ENCODE measurements at places on chromosomes 11 and 22.

- DNase-seq, result no peak
These were observed 9.1 kb downstream of the PIWIL4 start for GRCh38 chr11:94576306-94576705.

DNA sequence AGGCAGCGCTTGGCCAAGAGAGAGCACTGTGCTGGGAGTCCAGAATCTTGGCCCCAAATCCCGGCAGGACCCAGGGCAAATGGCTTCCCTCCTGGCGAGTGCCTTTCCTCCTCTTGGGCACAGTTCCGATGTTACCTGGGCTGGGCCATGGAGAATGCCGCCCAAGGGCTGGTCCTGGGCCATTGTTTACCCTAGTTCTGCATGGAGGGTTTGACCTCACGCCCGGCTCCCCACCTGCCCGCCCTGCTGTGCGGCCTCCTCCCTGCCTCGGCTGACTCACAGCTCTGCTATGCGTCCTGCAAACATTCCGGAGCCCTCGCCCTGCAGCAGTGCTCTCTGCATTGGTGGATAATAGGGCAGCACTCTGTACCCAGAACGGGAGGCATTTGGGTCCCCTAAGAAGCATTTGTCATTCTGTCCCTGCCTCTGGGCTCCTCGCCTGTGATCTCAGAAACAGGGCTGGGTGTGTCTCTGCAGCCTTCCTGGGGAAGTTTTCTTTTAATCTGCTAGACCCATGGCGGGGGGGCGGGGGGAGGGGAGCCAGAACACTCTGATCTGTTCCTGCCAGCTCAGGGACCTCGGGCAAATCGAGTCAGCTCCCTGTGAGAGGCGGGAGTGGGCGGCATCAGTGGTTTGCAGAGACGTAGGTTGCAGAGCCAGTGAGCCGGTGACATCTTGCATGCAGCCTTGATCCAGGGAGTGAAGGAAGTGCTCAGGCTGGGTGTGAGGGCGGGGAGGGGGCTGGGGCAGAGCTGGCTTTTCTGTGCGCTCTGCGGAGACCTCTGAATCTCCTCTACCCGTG, 32.9 kb upstream of the SMIM38 start:
- peak; percentile 73 for DNase-seq

DNA sequence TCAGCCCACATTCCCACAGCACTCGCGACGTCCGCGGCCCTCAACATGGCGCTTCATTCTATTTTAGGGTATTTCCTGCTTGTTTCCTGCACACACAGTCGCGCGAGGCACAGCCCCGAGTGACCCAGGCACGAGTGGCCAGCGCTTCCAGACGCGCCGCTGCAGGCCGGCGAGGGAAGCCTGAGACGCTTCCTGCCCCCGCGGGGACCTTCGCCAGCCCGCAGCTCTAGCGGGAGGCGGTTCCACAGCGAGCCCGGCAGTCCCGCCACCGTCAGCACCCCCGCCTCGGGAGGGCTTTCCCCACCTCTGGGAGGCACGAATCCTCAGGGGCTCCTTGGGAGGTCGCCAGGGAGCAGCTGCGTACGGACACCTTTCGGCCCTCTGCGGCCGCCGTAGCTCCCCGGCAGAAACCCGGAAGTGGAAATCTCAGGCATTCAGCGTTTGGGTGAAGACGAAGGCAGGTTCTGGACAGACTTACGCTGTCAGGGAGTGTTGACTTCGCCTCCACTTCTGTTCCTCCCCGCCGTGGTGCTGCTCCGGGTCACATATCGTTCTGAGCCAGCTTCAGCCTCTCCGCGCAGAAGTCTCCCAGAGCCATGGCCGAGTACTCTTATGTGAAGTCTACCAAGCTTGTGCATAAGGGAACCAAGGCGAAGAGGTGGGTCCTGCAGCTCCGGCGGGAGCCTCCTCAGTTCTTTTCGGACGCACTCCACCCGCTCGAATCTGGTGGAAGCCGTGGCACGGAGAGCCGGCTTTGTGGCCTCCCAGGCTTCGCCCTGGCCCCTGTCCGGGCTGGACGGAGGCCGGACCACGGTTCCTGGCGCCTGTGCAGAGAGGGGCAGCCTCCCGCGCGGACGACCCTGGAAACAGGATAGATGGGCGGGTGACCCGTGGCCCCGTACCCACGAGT, 2925.9 kb upstream of the OR11H1 start:
- DNase-seq, result no peak

DNA sequence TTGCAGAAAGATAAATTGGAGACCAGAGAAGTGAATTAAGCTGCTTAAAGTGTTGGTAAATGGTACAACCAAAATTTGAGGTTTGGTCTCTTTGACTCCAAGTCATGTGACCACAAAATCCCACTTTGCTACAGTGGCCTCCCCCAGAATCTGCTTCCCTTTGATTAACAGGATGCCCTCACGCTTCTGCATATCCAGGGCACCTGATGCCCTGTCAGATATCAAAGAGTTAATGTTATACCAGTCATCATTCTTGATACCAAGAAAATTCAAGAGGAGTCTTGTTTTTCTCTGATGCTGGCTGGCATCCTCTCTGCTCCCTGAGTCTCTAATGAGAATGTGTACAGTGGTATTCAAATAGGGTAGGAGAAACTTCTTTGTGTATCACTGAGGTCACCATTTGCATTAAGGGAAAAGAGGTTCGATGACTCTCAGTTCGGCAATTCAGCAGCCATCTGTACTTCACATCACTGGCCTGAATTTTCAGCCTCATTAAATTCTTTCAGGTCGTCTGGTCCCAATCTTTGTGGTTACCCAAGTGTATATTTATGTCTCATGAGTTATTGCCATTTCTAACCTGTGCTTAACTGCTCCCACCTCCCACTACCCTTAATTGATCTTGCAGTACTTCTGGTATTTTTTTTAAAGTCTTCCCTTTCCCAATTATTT, 73.9 kb downstream of the BDNF start:
- peak; percentile 37 for DNase-seq

DNA sequence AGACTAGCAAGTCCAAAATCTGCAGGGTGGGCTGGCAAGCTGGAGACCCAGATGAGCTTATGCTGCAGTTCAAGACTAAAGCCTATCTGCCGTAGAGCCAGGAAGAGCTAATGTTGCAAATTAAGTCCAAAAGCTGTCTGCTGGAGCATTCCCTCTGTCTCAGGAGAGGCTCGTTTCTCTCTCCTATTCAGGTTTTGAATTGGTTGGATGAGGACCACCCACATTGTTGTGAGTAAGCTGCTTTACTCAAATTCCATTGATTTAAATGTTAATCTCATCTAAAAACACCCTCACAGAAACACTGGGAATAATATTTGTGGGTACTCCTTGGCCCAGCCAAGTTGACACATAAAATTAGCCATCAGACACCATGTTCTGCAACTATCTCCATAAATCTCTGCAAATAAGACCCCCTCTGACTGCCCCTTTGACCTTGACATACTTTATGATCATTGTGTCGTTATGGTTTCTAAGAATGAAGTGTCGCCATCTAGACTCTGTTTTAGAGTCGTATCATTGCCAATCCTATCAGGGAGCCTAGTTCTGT, 16.8 kb upstream of the CUL5 start:
- no peak for DNase-seq

GRCh38 chr11:8262552-8263108, 1.0 kb downstream of the LMO1 start:
- DNase-seq, result peak; percentile 69

GRCh38 chr11:130420478-130421198, 7.8 kb downstream of the ADAMTS8 start:
- no peak for DNase-seq

DNA sequence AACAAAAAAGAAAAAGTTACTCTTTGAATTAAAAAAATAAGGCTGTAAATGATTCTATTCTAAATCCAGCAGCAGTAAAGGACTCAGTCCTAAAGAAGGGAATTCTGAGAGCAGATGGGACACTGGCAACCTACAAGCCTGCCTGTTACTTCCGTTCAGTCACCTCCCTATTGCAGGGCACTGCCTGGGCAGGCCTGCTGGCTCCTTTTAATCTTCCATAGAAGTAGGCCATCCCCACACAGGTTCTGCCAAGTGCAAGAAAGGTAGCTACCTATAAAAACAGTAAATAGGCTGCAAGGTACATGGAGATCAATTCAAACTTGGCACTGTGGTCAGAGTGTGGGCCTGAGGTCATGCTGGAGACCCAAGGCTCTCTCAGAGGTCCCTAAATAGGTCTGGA, 136.4 kb downstream of the TRIM44 start:
- no peak for DNase-seq

GRCh38 chr11:33449798-33450197, 192.6 kb downstream of the HIPK3 start:
- peak; percentile 88 for DNase-seq

DNA sequence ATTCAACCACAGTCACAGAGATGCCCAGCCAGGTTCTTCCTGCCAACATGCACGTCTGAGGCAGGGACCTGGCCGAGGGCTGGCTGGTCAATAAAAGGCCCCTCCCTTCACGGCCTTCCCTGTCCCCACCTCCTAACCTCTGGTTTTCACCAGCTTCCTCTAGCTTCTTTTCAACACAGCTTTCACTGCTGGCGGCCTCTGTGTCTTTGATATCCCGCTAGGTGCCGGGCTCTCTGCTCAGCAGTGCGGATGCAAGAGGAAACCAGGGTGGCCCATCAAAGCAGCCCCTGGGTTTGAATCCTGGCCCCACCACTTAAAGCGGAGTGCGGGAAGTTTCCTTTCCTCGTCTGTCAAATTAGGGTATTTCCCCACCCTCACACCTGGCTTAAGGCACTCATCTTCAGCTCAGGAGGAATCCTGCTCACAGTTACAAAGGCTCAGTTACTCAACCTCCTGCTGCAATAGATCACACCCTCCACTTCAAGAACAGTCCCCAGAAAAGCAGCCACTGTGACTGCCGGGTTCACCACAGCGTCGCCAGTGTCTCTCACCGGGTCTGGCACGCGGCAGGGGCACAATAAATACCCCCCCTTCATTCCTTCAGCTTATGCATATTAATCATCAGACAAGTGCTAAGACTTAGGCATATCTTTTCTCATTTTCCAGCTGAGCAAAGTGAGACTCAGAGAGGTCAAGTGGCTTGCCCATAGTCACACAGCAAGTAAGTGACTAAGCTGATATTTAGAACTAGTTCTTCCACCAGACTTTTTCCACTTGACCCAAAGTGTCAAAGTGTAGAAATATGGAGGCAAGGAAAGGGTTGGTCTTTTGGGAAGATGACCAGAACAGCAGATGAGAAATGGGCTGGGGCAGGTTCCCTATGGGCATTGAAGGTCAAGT, 45.7 kb downstream of the TXN2 start:
- DNase-seq, result no peak

DNA sequence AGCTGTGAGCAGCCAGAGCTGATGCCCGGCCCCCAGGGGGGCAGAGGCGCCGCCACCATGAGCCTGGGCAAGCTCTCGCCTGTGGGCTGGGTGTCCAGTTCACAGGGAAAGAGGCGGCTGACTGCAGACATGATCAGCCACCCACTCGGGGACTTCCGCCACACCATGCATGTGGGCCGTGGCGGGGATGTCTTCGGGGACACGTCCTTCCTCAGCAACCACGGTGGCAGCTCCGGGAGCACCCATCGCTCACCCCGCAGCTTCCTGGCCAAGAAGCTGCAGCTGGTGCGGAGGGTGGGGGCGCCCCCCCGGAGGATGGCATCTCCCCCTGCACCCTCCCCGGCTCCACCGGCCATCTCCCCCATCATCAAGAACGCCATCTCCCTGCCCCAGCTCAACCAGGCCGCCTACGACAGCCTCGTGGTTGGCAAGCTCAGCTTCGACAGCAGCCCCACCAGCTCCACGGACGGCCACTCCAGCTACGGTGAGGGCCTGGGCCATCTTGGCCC, 6.1 kb downstream of the CDC42EP1 start:
- no peak for DNase-seq

DNA sequence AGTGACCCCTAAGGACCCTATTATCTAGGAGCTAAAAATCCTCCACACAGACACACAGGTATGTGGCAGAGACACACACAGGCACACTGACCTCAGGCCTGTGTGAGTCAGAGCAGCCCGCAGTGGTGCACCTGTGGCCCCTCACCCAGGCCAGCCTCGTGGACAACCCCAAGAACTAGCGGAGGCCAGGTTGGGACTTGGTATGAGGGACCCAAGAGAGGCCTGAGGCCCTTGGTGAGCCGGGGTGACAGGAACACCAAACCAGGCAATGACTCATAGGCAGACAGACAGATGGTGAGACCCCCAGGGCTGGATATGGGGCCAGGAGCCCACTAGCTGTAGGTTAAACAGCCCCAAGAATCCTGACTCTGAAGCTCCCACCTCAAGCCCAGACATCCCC, 6.0 kb downstream of the CASTOR1 start:
- DNase-seq, result no peak

- DNase-seq, result no peak
These were observed 39.8 kb downstream of the MUC6 start for GRCh38 chr11:996681-997080.

DNA sequence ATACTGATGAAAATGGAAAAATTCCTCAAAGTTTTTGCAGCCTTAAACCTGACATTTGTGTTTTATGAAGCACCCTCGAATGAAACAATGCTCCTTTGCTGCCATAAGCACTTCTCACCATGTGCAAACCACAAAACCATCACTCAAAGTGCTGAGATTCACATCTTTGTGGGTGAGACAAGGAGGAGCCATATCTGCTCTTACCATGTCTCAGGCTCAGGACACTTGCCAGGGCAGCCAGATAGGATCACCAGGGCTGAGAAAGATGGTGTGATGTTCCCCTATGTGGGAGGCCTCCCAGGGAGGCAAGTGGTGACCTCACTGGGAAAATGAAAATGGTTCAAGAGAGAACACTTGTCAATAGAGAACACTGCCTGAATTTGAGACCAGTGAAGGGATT, 120.4 kb downstream of the CCDC34 start:
- peak; percentile 100 for DNase-seq

- DNase-seq, result peak; percentile 14
These were observed 83.5 kb upstream of the WNT7B start for GRCh38 chr22:46060292-46061123.

GRCh38 chr11:33515347-33515746, 185.3 kb downstream of the C11orf91 start:
- peak; percentile 56 for DNase-seq

- no peak for DNase-seq
These were observed 31.1 kb downstream of the GRAMD1B start for GRCh38 chr11:123461164-123461563.

DNA sequence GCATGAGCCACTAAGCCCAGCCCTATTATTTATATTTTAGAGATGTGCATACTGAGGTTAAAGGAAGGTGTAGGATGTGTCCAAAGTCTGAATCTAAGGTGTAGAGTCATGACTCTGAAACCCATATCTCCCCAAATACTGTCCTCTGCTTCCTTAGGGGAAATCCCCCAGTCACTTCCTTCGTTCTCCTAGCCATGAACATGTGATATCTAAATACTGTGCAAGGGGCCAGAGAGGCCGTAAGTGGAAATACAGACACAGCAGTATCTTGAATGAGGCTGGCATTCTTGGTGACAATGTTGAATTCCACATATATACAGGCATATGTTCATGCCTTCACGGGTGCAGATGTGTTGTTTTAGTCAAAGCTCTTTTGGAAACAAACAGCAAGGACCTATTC, 21.3 kb upstream of the PATZ1 start:
- DNase-seq, result no peak

GRCh38 chr22:38866399-38867123, 5.5 kb downstream of the CBX6 start:
- DNase-seq, result no peak

DNA sequence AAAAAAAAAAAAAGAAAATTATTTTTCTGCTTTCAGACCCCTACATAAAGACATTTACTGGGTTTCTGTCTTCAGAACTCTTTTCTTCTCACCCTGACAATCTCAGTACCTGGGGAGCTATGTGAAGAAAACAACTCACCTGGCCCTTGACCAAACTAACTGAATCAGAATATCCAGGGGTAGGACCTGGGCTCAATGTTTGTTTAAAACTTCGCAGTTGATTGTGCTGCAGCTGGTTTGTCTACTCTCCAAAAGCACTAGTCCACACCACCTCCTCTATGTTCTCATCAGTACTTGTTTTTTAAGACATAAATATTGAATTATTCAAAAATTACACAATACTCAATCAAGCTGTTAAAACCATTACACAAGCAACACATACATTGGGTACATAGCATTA, 34.8 kb downstream of the EIF3F start:
- no peak for DNase-seq
